ENCODE measurements at places on chromosomes 3 and 15. TPM values are rescaled to one million over a fixed set of nuclear protein-coding genes. Genes with fewer than 3 reads are reported as not detected.
A peak's percentile ranks its signal among the peaks of the same experiment; 100 is the strongest.

DNA sequence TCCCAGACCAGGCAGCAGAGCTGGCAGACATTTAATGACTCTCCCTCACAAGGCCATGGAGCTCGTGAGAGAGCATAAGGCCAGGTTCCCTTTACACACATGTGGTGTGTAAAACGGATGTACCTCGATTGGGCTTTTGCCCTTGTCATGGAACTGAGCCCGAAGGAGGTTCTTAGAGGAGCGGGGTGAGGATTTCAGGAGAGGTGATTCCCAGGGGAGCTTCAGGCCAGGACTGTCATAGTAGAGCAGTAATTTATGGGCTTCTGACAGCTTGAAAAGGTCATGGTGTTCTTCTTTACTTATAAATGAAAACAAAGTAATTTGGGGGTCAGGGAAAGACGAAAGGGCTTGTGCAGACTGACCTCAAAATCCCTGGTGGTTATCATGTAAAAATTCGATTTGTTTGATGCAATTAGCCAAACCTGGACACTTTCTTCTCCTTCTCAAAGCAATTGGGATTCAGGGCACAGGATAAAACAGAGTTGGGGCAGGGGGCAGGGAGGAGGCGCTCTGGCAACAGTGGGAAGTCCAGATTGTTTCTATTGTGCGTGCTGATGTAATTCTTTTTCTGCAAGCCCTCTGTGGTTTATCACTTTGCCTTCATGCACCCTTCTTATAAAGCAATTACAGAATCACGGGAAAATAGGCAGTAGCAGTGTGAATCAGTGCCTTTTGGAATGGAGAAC is 51.0 kb downstream of the CACNA1D start:
- no peak for DNase-seq

- DNase-seq: no peak
Observed at GRCh38 chr15:81113861-81114291, 20.2 kb upstream of the CFAP161 start.

GRCh38 chr3:9324944-9325343 is 37.9 kb upstream of the THUMPD3 start:
- DNase-seq: no peak

- DNase-seq: no peak
Observed at GRCh38 chr3:143362115-143362991, 242.8 kb downstream of the CHST2 start.

GRCh38 chr3:64489361-64490044 is 198.3 kb downstream of the ADAMTS9 start:
- DNase-seq: no peak

DNA sequence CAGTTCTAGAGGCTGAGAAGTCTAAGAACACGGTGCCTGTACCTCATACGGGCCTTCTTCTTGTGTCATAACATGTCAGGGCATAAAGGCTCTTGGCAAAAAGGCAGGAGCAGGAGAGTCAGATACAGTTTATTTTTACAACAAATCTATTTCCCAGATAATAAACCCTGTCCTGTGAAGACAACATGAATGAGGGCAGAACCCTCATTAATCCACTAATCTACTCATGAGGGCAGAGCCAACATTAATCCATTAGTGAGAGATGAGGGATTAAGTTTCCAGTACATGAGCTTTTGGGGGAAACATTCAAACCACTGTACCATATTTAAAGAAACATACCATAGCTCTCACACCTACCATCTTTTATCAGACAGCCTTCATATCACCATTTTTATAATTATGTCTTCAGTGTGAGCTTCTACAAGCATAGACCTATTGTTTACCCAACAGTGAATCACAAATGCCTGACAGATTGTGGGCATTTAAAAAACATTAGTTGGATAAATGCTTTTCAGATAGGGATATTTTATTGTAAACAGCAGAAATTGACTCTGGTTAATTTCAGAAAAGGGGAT is 645.8 kb downstream of the GRM7 start:
- DNase-seq: no peak

DNA sequence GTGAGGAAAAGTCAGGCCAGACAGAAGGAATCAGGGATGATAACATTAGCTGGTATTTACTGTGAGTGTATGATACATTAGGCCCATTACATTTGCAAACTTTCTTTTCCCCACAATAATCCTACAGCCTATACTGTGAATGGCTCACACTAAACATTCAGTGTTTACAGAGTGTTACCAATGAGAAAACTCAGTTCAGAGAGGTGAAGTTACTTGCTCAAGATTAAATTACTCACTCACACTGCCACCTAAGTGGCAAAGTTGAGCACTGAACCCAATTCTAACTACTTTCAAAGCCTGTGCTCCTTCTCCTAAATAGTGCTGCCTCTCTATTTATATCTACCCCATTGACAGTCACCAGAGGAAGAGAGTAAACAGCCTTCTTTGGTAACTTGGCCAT is 8.5 kb downstream of the XPC start:
- DNase-seq: no peak

DNA sequence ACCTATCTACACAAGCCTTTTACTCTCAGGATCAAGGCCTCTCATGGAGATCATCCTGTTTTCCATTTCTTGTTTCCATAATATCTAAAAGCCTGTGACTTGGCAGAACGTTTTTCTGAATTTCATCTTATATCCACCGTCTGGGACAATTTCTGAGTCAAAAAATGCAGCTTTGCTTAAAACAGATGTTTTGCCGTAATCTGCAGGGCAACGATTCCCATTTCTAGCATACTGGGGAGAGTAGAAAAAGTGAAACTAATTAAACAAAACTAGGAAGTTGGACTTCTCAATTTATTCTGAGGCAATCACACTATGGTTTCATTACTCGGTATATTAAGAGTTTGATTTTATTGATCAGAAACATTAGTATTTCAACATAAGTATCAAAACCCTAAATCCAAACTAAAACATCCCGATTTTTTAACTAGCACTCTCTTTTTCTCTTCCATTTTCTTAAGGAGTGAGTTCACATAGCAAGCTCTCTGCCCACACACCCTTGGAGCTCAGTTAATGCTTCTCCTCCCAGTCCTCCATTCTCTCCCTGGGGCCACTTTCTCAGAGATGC is 33.6 kb downstream of the SPATA12 start:
- no peak for DNase-seq

DNA sequence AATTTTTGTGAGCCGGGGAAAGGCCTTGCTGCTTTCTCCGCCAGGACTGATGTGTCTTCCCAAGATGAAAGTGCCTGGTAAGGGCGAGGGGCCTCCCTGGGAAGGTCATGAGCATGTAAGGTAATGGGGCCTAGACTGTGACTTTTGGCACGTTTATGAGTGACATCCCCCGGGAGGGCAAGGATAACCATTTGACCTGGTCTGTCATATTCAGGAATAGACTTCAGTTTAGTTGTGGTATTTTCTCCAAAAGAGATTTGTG is 631 bp upstream of the CNBP start:
- no peak for DNase-seq

DNA sequence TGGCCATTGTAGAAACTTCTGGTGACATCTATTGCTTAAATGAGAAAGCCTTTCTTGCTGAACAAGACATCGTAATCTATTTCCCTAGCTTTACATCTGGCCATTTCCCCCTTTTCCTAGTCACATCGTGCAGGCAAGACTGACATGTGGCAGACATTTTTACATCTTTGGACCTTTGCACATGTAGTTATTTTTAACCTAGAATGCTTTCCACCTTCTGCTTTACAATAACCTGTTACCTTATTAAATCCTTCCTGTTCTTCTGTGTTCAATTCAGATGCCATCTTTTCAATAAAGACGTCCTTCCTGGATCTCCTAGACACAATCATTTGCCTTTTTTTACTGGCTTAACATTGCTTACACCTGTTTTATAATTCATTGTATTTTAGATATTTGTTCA is 343.3 kb downstream of the DIPK2A start:
- no peak for DNase-seq

DNA sequence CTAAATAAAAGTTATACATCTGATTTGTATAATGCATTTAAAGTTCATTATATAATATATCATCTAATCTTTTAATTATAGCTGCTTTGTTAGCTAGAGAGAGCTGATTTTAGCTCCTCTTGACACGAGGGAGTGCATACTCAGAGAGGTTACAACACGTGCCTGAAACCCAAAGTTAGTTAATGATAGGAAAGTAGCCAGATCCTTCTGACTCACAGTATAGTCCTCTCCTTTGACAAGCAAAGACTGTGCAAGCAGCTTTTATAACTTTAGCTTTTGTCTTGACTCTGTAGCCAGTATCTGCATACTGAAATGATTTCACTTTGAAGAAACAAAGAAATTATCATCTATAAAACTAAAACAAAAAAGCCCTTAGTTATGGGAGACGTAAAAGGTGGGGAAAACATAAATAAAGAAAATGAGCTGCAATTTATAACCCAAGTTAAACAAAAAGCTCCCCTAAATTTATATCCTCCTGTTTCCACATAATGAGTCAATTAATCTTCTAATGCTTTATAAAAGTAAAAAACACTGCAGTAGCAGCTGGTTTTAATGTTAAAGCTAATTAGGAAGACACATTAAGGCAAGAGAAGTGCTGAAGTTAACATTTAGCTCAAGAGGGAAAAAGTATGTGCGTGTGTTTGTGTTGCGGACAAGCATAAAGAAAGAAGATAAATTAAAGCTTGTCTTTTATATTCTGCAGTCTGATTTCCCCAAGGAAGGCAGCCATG is 13.1 kb downstream of the GABRR3 start:
- no peak for DNase-seq

DNA sequence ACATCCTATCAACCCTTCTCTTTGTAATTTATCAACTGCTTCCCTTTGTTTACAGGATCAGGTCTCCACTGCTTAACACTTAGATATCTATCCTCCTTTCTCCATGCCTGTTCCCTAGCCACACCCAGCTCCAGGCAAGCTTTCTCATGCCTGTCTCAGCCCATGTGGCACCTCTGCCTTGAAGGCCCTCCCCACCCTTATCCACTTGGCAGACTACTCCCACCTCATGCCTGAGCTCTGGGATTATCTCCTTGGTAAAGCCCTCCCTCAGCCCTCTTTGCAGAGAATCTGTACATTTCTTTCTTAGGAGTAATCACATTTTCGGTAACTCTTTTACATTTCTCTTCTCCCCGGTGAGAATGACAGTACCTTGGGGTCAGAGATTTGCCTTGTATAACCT is 96.0 kb downstream of the ATP1B3 start:
- no peak for DNase-seq

DNA sequence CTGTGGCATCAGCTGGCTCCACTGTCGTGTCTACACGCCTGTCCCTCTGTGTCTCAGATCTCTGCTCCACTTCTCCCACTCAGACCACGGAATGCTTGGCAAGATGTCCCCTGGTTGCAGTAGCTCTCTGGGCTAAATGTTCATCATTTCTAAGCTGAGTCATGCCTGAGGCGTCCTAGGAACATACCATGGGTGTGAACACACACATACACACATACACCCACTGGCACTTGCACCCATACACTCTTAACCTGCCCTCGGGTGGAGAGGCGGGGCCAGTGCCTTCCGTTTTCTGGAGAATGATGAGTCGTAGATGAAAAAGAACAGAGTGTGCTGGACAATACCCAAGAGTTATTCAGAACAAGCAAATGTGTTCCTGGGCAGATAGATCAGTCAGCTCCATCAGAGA is 72.4 kb downstream of the SENP2 start:
- DNase-seq: no peak

GRCh38 chr15:40498891-40499290 is 28.1 kb downstream of the CHST14 start:
- DNase-seq: no peak

DNA sequence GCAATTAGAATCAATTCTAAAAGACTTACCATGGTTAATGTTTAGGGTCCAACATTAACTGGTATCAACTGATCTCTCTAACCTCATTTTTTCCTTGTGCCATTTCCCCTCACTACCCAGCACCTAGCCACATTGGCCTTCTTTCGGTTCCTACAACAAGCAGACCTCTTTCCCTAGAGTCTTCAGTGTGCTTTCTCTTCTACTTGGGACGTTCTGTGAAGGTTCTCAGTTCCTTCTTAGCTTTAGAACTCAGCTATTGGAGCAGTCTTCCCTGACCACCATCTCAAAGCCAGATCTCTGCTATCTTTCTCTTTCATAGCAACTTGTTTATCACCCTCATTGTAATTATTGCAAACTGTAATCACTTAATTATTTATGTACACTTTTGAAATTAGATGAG is 31.5 kb upstream of the MINDY4B start:
- DNase-seq: no peak

- peak; percentile 68 for DNase-seq
Observed at GRCh38 chr3:126654571-126655383, at the start of gene TXNRD3. TSS of gene TXNRD3 (minus strand) at chr3:126655124.

- no peak for DNase-seq
Observed at GRCh38 chr3:6273878-6274277, 587.0 kb upstream of the GRM7 start.

- peak; percentile 16 for DNase-seq
Observed at GRCh38 chr15:83206526-83207008, 1.1 kb downstream of the HDGFL3 start.

- no peak for DNase-seq
Observed at GRCh38 chr3:171699601-171700000, 110.7 kb downstream of the PLD1 start.

DNA sequence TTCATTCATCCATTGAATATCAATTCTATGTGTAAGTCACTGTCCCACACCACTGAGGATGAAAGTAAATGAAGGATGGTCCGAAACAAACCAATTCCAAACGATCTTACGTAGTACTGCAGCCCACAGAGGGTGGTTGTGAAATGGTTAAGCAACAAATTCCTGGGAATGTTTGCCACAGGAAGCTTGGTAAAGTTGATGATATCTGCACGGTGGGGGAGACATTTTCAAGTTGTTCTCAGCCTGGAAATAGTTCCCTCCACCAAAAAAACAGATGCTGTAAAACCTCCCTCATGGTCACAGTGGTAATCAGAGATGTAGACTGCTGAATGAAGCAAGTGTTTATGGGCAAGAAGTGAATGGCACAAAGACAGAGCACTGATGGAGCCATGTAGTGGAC is 35.9 kb upstream of the BNC1 start:
- DNase-seq: no peak

DNA sequence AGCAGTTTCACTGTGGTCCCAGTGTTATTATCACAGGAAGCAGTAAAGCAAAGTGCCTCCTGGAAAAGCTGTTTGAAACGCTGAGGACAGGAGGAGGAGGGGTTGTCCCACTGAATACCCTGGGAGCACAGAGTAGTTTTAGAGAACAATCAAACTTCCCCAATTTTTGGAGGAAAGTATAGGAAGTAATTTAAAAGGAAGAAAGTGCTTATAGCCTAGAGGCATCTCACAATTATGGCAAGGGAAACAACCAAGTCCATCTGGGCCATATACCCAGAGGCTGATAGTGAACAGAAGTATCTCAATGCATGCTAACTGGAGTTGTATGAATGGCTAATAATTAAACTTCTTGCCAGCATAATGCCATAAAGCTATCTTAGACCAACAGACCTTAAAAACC is 137.2 kb upstream of the EPHA6 start:
- DNase-seq: no peak

The RLBP1 gene
- total RNA-seq: not detected

The GOLGA8G gene
- not detected for total RNA-seq

The GRK7 gene
- total RNA-seq: not detected

The GPD1L gene
- 9.3 TPM for total RNA-seq

The SLC15A2 gene
- 14.4 TPM for total RNA-seq

The ANKRD34C gene
- not detected for total RNA-seq

The TEX9 gene
- total RNA-seq: 41.8 TPM
